Omental fat pad (tissue), 4 donors: ENCODE measurements at places on chromosomes 5 and 9.

- DNase-seq = no peak
Measured at GRCh38 chr5:97338729-97339128, 155.7 kb upstream of the RIOK2 start.

GRCh38 chr5:171162596-171162995 lies 146.5 kb upstream of the TLX3 start:
- no peak for DNase-seq

DNA sequence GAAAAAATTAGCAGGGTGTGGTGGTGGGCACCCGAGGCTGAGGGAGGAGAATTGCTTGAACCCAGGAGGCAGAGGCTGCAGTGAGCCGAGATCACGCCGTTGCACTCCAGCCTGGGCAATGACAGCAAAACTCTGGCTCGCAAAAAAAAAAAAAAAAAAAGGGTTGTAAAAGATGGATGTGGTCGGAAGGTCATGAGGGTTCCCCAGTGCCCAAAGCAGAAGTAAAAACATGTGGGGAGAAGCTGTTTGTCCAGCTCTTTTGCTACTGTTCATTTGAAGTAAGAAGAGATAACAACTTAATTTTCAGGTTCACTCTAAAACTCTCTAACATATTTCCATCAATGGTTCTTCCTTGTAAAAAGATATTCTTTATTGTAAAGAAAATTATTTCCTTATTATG lies 57.1 kb upstream of the GOLPH3 start:
- no peak for DNase-seq

DNA sequence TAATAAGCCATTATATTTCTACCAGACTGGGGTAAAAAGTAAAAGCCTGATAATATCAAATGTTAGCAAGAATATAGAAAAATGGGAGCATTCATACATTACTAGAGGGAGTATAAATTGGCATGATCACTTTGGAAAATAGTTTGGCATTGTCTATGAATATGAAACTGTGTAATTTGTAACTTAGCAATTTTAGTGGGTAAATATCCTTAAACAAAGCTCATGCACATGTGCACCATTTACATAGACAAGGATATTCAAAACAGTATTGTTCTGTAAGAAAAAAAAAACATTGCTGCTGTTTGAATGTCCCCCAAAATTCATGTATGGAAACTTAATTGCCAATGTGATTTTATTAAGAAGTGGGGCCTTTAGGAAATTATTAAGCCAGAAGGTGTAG lies 166.4 kb upstream of the SLC27A6 start:
- DNase-seq = no peak

DNA sequence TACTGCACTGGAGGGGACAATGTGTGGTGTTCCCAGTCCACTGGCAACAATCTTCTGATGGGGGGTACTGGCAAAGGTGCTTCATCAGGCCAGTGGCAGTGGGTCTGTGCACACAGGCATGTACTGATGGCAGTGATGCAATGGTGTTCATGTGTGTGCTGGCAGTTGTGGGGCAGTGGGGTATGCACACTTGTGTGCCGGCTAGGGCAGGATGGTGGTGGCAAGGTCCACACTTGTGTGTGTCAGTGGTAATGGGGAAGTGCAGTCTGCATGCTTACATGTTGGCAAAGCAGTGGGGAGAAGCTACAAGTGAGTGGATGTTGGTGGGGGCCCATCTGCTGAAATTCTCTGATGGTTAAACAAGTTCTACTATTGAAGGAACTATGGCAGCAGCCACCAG lies 504.6 kb upstream of the ZNF462 start:
- no peak for DNase-seq

DNA sequence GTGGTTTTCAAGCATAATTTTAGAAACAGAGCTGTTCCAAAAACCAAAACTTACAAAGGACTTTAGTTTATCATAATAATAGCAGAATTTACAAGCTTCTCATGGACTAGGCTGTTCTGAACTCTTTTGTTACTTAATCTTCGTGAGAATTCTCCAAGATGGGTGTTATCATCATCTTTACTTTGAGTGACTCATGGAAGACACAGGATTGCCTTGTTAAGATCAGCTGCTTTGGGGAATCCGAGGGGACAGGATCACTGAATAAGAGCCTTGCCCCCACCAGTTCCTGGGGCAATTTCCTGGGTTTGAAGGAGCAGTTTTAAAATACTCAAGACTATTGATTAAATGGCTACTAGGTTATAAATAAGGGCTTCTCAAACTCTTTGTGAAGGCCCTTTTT lies 80.5 kb downstream of the CFAP90 start:
- no peak for DNase-seq

- no peak for DNase-seq
Measured at GRCh38 chr5:113194591-113194990, 218.0 kb downstream of the DCP2 start.

GRCh38 chr9:26326563-26326962 lies 566.0 kb downstream of the CAAP1 start:
- no peak for DNase-seq

DNA sequence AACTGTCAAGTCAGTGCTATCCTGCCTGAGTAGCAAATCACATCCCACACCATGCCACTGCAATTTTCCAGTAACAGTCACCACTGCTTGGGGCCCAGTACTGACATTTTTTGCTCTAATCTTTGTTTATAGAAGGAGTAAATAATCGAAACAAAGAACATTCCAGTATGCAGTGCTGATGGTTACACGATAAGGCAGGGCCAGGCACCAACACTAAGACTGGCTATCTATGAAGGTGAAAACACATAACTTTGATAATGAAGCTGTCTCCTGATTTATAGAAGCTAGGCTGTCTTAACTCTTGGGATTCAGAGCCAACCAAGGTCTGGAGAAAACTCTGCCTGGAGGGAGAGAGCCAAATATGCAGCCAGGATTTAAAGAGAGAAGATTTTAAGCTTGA lies 365.3 kb downstream of the BNC2 start:
- DNase-seq = no peak

DNA sequence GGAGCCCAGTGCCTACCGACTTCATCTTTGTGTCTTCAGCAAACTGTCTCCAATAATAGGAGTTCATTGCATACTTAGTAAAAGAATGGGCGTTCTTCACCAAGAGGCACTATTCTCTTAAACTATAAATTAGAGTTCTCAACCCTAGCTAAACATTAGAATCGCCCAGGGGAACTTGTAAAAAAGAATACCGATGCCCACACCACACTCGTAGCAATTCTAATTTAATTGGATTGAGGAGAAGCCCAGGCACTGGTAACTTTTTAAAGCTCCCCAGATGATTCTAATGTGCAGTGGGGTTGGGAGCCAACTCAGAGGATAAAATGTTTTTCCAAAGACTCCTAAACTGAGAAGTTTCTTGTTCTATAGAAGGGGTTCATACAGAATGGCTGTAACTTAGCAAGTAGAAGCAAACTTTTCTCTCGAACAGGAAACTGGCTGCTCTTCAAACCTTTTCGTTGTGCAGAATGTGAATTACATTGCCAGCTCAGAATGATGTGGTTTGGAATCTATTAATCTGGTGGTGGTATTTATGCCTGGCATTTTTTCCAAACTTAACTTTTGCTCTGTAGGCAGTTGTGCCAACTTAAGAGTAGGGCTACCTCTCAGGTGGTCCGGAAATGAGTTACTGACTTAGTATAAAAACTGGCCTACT lies 26.4 kb upstream of the NFIB start:
- DNase-seq = no peak

- DNase-seq = no peak
Measured at GRCh38 chr9:93193388-93194220, 9.7 kb downstream of the WNK2 start.

DNA sequence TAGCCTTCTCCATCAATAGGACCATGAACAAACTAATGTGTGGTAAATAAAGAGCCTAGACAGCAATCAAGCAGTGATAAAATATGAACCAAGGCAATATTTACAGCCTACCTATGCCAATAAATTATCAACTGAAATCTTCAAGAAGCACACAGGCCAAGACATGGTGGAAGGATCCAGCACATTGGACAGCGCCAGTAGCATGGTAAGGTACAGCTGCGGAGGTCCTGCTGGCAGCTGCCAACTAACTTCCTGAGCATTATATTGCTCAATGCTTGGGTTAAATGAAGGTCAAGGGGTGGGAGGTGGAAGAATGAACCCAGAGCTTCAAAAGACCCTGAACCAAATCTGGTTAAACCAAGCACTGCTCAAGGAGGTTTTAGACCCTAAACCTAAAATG lies 16.5 kb upstream of the SPDL1 start:
- no peak for DNase-seq

GRCh38 chr5:93583439-93583767 lies 381 bp downstream of the NR2F1 start:
- DNase-seq = no peak

- DNase-seq = no peak
Measured at GRCh38 chr9:98323831-98324135, 68.3 kb upstream of the TBC1D2 start.

DNA sequence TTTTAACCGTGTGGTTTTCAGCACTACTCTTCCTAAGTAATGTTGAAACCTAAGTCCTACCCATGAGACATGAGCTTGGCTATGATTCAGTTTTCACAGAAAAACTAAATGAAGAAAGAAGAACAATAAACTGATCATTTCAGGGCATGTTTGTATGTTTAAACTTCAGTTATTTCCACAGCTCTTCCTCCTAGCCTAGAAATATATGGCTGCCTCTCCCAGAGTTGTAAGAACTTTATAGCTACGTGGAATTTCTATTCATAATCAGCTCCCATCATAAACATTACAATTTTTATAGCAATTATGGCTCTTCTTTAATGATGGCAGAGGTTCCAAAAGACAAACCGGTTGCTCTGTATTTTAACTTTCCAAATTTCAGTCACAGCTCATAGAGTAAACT lies 314.7 kb upstream of the ADAMTSL1 start:
- no peak for DNase-seq

DNA sequence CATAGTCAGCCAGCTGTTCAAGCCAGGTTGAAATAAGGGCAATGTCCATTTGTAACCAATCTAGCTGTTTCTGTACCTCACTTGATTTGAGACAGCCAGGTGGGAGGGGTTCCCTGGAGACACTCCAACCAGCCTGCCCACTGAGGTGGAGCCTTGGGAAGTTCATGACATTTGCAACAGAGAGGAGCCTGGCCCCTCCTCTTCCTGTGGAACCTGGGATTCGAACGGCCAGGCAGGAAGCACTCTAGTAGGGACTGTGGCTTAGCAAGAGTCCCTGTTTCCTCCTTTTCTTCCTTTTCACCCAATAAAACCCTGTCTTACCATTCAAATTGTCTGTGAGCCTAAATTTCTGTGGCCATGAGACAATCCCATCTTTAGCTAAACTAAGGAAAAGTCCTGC lies 312.3 kb upstream of the NMUR2 start:
- no peak for DNase-seq

- DNase-seq = no peak
Measured at GRCh38 chr9:126788046-126788445, 16.8 kb upstream of the ZBTB43 start.

- no peak for DNase-seq
Measured at GRCh38 chr9:34139477-34140146, 13.1 kb upstream of the DCAF12 start.

- no peak for DNase-seq
Measured at GRCh38 chr5:69035665-69036064, 58.1 kb upstream of the SLC30A5 start.

DNA sequence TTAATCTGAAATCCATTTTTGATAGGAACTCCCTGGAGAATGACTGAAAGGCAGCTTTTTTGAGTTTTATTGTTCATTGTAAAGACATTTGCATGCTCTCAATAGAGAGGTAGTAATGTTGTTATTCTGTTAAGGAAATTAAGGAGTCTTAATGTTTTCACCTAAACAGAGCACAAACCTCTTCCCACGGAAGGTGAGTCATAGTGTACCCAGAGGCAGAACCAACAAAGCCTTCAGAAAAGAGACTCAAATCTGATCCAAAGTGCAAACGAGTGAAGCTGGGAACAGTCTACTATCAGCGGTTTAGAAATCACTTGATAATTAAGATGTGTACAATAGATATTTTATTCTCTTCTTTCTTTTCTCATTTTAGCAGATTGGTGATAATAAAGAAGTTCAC lies 470.5 kb downstream of the PLK2 start:
- DNase-seq = no peak

- DNase-seq = no peak
Measured at GRCh38 chr5:77305956-77306355, 95.5 kb downstream of the PDE8B start.

- DNase-seq = no peak
Measured at GRCh38 chr5:1778138-1779020, 21.3 kb downstream of the MRPL36 start.

- DNase-seq = no peak
Measured at GRCh38 chr9:95641586-95641985, 124.8 kb upstream of the PTCH1 start.

DNA sequence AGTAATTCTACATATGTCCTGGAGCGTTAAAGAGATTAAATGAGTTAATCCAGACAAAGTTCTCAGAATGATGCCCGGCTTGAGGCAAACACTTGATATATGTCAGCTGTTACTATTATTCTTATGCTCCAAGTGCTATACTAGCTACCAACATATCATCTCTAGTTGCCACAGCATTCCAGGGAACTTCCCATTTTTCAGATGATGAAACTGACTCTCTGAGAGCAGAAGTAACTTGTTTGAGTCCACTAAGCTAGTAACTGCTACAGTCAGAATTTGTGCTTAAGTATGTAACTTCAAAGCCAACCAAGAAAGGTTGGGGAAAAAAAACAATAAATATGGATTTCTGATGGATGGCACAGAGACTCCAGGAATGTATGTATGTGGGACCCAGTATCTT lies 98.1 kb downstream of the CDK5RAP2 start:
- no peak for DNase-seq
